ENCODE measurements at places on chromosomes 4 and X. TPM values are rescaled to one million over a fixed set of nuclear protein-coding genes. Genes with fewer than 3 reads are reported as not detected.

GRCh38 chrX:55088795-55089489 is at the start of gene PAGE2:
PAGE2 (plus strand) TSS chrX:55089018; CDS start chrX:55090021, 1,003 bp downstream.
- no peak for DNase-seq

GRCh38 chrX:11172415-11172814 is 61.3 kb downstream of the HCCS start:
- no peak for DNase-seq

The CCNA2 gene
- 194 TPM for total RNA-seq

The TEX13D gene
- not detected for total RNA-seq

- no peak for DNase-seq
Observed at GRCh38 chr4:6076391-6076790, 58.2 kb upstream of the C4orf50 start.

- peak; percentile 44 for DNase-seq
Observed at GRCh38 chr4:54440394-54441136, 211.5 kb downstream of the PDGFRA start.

DNA sequence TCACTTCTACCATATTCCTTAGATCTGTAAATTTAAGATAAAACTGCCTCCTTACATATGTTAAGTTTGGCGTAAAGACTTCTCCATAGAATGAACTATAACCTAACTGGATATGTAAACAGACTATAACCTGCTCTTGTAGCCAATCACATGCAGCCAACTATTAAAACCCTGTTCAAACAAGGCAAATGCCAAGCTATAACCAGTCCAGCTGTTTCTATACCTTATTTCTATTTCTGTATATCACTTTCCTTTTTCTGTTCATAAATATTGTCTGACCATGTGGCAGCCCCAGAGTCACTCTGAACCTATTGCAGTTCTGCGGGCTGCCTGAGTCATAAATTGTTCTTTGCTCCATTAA is 12.4 kb upstream of the POF1B start:
- DNase-seq: no peak

The IL1RAPL1 gene
- 4.3 TPM for total RNA-seq

The SPANXD gene
- 7.6 TPM for total RNA-seq

- peak; percentile 40 for DNase-seq
Observed at GRCh38 chrX:20361890-20362262, 95.2 kb upstream of the RPS6KA3 start.

All from RPMI7951 (cell line).